ENCODE measurements at places on chromosomes 6 and 20. TPM values are rescaled to one million over a fixed set of nuclear protein-coding genes. Genes with fewer than 3 reads are reported as not detected.

PRKN gene
- polyA plus RNA-seq, result 4.5 TPM

ESR1 gene
- 2.5 TPM for polyA plus RNA-seq

LKAAEAR1 gene
- not detected for polyA plus RNA-seq

MYBL2 gene
- polyA plus RNA-seq, result 12.8 TPM

TMEM244 gene
- polyA plus RNA-seq, result not detected

SRSF12 gene
- 3.1 TPM for polyA plus RNA-seq

C20orf141 gene
- not detected for polyA plus RNA-seq
